ENCODE measurements at places on chromosomes 5 and 9.

GRCh38 chr5:60223342-60223741 lies 329.8 kb upstream of the PDE4D start:
- no peak for DNase-seq

DNA sequence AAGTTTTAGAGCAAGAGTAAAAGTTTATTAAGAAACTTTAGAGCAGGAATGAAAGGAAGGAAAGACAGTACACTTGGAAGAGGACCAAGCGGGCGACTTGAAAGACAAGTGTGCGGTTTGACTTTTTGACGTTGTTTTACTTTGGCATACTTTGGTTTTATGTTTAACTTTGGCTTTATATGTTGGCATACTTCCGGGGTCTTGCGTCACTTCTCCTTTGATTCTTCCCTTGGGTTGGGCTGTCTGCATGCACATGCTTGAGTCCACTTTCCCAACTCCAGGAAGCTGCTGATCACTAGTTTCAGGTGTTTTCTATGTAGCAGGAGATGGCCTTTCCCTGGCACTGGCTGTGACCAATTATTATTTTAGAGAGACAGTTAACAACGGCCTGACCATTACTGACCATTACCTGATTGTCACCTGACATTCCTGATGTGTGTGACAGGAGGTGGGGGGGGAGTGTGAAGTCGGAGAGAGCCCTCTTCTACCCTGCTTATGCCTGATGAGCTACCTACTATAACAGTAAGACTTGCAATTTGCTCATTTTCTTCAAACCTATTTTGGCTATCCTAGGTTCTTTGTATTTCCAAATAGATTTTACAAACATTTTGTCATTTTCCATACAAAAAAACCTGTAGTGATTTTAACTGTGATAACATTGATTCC lies 45.5 kb downstream of the TNFSF8 start:
- DNase-seq, result no peak

DNA sequence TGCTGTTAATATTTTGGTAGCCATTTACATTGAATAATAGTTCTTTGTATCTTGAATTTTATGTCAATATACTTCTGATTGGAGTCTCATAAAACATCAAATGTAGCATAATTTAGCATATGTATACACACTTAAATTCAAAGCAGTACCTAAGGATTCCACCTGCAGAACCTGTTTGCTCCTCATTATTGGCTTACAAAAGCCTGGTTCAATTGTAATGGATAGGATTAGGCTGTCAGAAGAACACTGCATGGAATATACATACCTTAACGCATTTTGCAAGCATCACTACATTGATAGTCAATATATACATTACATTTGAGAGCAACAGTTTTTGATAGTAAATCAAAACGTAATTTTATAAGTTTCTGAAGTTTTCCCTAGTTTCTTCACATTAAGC lies 711.3 kb upstream of the COX7C start:
- DNase-seq, result no peak

DNA sequence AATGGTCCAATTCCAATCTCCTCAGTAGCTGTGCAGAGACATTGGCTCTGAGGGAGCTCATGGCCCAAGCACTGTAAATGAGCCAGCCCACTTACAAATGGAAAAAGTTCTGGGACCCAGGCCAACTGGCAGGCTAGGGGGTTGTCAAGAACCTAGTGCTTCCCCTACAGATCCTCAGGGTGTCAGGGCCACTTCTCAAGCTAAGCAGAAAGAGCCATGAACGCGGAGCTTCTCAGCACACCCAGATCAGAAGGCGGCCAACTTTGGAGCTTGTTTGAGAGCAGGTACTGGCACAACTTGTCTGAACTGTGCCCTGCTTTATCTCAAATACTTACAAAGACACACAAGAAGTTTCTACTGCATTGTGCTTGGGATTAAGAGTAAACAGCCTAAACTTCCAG lies 17.5 kb downstream of the TLE1 start:
- no peak for DNase-seq

- DNase-seq, result no peak
Measured at GRCh38 chr5:26323794-26324193, 714.6 kb downstream of the CDH9 start.

GRCh38 chr5:40754381-40755092 lies 1.2 kb downstream of the TTC33 start:
- no peak for DNase-seq

GRCh38 chr5:138273834-138274188 lies 610 bp downstream of the GFRA3 start:
- no peak for DNase-seq

GRCh38 chr9:129108083-129108804 lies 2.3 kb downstream of the CRAT start:
- no peak for DNase-seq

GRCh38 chr5:6464441-6464840 lies 15.8 kb downstream of the UBE2QL1 start:
- DNase-seq, result no peak

DNA sequence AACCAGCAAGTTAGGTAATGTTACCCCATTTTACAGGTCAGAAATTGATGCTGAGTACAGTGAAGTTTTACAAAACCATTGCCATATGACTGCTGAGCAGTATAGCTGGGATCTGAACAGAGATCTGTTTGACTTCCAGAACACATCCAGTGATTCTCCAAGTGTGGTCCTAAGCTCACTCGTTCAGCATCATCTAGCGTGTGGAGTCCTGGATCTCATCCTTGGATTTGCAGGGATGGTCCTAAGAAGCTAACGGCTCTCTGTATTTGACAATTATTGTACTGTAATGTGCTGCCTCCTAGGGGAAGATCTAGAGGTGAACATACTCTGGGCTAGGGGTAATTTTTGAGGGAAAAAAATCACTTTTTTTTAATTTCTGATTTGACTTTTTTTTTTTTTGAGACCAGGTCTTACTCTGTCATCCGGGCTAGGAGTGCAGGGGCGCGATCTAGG lies 1.4 kb downstream of the SLC26A2 start:
- no peak for DNase-seq

GRCh38 chr9:107492381-107492970 lies 2.9 kb upstream of the KLF4 start:
- DNase-seq, result no peak

GRCh38 chr9:14212077-14212476 lies 101.9 kb downstream of the NFIB start:
- DNase-seq, result no peak

DNA sequence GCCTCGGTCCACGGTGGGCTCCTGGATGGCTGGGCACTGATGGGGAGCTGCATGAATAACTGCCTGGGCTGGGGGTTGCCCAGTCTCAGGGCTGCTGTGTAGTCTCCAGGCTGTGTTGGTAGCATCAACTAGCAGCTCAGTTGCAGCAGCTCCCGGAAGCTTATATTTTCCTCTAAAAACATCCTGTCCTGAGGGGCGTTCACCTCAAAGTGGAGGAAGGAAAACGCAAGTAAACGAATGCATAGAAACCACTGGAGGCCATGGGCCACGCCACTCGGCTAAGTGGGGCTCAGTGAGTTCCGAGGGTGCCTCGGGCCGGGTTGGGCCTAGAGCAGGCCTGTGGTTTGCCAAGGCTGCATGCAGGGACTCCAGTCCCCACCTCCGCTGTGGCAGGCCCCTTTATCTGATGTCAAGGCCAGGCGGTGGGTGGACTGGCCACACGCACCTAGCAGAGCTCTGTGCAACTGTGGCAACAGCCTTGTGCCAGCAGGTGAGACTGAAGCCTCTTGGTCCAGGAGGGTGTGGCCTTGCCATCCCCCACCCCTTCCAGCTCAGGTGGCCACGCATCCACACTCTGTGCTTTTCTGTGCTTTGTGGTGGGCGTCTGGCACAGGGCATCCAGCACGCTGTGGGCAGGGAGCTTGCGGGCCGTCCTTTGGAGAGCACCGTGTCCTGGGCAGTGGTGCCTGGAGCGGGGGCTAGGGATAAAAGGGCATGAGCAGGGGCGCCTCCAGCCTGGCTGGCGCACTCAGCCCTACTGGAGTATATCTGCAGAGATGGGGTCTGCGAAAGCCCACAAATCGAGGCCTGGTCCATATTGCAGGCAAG lies 15.1 kb downstream of the TCF7 start:
- no peak for DNase-seq

- DNase-seq, result no peak
Measured at GRCh38 chr9:124222918-124223720, 34.6 kb upstream of the NEK6 start.

- DNase-seq, result no peak
Measured at GRCh38 chr5:131280417-131280816, 16.6 kb downstream of the CDC42SE2 start.

DNA sequence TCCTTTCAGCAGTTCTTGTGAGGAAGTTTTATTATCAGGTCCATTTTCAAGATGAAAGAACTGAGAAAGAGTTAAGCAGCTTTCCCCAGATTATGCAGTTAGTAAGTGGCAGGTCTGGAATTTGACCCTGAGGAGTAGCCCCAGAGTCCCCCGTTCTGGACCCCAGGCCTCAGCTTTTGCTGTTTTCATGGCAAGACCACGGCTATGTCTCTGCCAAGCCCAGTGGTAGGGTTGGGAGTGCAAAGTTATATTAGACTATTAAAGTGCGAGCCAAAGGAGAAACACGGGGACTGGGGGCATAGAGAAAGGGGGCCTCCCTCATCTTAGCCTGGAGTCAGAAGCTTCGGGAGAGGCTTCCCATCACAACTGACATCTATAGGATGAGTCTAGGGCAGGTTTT lies 19.3 kb upstream of the ORM1 start:
- no peak for DNase-seq

DNA sequence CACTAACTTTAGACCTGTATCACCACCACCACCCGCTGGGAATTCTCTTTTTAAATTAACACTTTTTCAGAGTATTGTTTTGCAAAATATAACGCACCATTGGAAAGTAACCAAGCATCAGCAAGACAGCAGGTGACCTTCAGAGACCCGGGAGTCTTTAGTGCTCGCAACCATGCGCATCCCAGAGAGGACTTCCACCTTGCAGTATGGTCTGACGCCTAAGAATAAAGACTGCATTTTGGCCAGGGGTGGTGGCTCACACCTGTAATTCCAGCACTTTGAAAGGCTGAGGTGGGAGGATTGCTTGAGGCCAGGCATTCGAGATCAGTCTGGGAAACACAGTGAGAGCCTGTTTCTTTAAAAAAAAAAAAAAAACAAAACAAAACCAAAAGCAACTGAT lies 113.8 kb downstream of the MED27 start:
- no peak for DNase-seq

- DNase-seq, result no peak
Measured at GRCh38 chr9:132126680-132127236, 35.1 kb upstream of the NTNG2 start.

DNA sequence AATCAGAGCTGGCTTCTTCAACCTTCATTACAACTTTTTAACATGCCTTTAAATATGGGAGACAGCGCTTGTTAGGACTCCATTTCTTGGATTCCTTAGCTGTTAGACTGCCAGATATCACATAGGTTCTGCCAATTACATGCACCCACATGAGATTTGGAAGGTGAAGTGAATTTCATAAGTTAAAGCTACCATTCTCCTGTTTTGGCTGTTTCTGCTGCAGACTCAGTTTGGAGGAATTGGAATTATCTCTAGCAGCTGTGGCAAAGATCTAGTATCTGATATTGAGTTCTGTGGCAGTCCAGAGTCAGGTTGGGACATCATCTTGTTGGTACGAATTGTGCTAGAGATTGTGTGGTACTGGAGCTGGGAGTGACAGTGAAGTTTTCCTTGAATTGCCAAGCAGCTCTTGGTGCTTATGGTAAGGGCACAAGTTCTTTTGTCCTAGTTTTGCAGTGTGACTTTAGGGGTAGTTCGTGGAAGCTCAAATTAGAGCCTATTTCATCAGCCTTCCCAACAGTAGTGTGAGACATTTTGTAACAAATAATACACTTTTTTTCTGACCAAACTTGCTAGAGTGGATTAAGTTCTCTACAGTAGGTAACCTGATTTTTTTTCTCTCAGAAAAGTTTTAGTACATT lies 9.1 kb upstream of the PJA2 start:
- no peak for DNase-seq

DNA sequence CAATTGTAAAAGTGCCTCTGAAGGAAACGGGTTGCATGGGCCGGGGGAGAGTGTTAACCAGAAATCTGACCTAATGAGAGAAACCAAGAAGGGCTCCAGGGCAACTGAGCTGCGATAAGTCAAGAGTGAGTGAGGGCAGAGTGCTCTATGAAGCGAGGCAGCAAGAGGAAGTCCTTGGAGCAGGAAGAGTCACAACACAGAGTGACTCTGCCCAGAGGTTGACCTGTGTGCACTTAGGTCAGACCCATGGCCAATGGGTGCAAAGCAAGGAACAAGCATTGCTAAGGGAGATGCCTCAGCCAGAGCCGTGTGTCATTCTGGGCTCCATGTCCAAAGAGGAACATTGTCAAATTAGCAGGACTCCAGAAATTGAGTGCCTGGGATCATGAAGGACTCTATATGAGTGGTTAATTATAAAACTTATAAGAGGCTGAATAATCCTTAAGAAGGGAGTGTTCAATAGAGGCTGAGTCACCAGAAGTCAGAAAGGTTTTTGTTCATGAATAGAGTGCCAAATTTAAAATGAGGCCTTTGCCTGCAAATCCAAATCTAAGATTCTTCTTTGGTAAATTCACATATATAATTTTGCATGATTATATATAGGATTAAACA lies 438.5 kb downstream of the MED10 start:
- no peak for DNase-seq
